ENCODE measurements at places on chromosomes 5 and 9. TPM values are rescaled to one million over a fixed set of nuclear protein-coding genes. Genes with fewer than 3 reads are reported as not detected.

GRCh38 chr5:123700624-123701287 lies 188.8 kb downstream of the CSNK1G3 start:
- peak; percentile 91 for DNase-seq

The NEUROG1 gene
- total RNA-seq: not detected

- DNase-seq: no peak
Observed at GRCh38 chr5:160657622-160658458, 194.2 kb downstream of the ATP10B start.

DNA sequence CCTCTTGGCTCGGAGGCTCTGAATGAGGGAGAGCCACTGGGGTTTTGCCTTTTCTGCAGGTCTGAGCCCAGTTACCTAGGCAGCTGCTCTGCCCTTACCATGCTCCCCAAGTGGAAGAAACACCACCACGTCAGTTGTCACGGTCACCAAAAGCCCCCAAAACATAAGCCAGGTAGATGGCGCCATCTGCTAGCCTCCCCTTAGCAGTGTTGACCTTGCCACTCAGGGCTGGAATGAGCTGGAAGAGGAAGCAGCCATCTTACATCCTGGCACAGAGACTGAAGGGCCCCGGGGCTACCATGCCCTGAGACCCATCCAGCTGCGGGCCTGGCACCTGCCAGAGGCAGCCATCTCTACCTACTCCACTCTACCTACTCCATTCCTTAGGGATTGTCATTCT lies 7.4 kb downstream of the ZER1 start:
- DNase-seq: no peak

DNA sequence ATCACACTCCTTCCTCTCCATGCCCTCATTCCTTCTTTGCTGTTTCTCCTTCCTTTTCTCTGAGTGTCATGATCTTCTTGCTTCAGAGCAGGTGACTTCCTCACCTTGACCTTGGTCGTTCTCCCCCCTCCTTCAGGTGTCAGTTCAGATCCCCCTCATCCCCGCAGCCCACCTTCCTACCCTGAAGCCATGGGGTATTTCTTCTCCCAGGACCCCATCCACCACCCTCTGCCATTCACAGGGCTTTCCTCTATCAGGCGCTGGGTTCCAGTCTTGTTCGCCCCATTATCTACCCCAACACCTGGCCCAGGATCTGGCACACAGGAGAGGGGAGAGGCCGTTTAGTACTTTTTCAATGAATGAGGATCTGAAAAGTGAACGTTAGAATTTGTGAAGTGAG lies 101.0 kb downstream of the NSG2 start:
- DNase-seq: no peak

DNA sequence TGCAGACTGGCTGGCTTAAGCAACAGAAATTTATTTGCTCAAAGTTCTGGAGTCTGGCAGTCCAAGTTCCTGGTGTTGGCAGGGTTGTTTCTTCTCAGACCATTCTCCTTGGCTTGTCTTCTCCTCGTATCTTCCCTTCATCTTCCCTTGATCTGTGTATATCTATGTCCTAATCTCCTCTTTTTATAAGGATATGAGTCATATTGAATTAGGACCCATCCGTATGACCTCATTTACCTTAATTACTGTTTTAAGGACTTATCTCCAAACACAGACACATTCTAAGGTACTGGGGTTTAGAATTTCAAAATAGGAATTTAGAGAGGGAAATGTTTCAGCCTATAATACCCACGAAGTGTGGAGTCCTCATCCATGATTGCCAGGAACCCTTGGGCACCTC lies 13.1 kb upstream of the LPAR1 start:
- no peak for DNase-seq

GRCh38 chr5:61941637-61942036 lies 364.4 kb upstream of the KIF2A start:
- DNase-seq: no peak

The WDR38 gene
- total RNA-seq: not detected

DNA sequence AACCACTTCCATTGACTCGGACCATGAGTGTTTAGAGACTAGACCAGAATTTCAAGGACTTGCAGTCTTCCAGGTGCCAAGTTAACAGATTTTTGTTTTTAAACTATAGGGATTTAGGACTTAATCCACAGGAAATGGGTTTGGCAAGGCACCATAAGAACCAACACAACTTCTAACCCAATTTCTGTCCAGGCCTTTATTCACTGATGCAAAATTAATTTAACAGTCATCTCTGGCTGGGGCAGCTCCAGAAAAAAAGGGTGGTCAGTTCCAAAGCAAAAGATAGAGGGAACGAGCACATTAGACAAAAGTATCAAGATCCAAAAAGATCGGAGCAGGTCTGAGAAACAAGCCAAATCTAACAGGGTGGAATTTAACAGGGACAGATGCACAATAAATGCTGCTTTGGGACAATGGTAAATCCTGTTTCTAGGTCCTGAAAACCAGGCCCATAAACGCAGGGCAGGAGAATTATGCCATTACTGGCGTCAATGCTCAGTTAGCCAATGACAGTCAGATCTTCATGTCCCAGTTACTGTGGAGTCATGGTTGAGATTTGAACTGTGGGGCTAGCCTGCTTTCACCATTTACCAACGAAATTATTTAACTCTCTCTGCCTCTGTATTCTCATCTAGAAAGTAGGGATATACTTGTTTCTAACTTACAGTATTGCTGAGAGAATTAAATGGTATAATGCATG lies 590.8 kb upstream of the BRINP1 start:
- no peak for DNase-seq

The TMEM252 gene
- total RNA-seq: not detected

GRCh38 chr9:122133263-122133983 lies 26.2 kb downstream of the NDUFA8 start:
- DNase-seq: no peak

The PCDHA5 gene
- total RNA-seq: 0.39 TPM

The MLLT3 gene
- 2.1 TPM for total RNA-seq

GRCh38 chr9:111037708-111038330 lies 451 bp downstream of the LPAR1 start:
- DNase-seq: peak; percentile 65

- DNase-seq: no peak
Observed at GRCh38 chr9:88983865-88984542, 7.3 kb upstream of the S1PR3 start.

DNA sequence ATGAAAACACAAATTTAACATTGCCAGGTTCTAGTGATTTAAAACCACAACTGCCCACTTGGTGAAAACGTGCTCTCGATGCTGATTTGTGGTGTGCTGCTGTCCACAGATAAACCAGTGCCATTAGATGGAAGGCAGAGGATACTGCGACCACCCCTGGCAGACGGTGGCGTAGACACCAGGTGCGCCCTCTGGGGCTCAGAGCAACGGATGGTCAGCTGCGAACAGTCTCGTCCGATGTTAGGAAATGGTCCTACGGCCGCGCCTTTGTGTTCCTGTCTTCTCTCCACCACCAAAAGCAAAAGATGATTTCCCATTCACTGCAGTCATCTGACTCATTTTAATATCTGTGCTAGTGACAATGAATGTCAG lies 43.2 kb downstream of the UBE2QL1 start:
- no peak for DNase-seq

DNA sequence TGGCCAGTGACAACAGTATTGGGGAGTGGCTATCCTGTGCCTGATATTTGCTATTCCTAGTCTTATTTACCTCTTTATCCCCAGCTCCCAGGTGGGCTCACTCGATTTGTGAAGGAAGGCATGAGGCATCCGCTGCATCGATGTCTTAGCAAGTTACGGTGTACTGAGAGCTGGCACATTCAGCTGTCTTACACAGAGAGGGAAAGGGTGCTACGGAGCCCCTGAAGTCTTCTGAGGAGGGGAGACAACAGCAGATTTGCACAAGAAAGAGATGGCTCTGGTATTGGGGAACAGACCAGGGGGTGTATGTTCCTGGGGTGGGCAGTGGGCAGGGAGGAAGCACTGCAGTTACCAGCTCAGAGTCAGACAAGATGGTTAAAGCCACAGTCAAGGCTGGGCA lies 172.6 kb downstream of the FGF18 start:
- no peak for DNase-seq

The CCDC152 gene
- total RNA-seq: 7.2 TPM

GRCh38 chr5:76083555-76084495 lies 642 bp downstream of the SV2C start:
- peak; percentile 48 for DNase-seq

The TSLP gene
- total RNA-seq: 0.03 TPM

The FTMT gene
- total RNA-seq: not detected

The SLCO6A1 gene
- total RNA-seq: 0.48 TPM

GRCh38 chr5:67591491-67591890 lies 394.9 kb upstream of the CD180 start:
- no peak for DNase-seq

DNA sequence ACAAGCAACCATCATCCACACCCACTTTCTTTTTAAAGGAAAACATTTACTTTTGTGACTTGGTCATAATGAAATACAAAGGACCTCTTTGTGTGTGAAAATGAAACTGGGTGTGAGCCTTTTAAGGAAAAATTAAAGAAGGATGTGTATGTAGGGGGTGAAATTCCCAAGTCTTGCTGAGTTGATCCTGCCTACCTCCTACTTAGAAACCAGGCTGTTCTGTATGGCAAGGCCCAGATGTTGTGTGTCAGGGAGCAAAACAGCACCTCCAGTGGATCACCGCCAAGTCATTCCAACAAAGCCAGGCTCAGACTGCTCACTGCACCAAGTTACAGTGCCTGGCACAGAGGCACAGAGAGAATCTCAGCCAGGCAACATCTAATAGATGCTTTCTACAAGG lies 198.5 kb upstream of the FBN2 start:
- peak; percentile 65 for DNase-seq

The POMT1 gene
- 22.9 TPM for total RNA-seq

DNA sequence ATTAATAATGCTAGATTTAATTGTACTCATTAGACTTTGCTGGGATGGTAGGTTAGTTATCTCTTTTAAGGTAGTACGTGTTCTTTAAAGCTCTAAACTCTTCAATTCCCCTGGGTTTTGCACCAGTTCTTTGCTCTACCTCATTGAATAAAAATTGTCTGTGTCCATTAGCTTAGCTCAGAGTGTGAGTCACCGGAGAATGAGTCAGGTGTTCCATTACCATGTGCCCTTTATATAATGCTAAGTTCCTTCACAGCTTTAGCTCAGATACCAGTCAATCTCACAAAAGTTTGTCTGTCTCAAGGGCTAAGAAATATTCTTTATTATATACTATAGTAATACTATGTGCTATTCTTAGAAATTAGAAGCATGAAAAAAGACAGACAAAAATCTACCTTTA lies 339.4 kb downstream of the PRELID2 start:
- DNase-seq: peak; percentile 83
